ENCODE measurements at places on chromosomes 16 and 17. TPM values are rescaled to one million over a fixed set of nuclear protein-coding genes. Genes with fewer than 3 reads are reported as not detected.

ACBD4 gene
- 17.4 TPM for total RNA-seq

HSPB9 gene
- not detected for total RNA-seq

GDPD3 gene
- total RNA-seq: 2.2 TPM

HOXB4 gene
- not detected for total RNA-seq

LDHD gene
- 3.5 TPM for total RNA-seq

PERCC1 gene
- 1.1 TPM for total RNA-seq

CAPNS2 gene
- 0.26 TPM for total RNA-seq

OTOA gene
- not detected for total RNA-seq
